ENCODE measurements at places on chromosomes 2 and 18.
A peak's percentile ranks its signal among the peaks of the same experiment; 100 is the strongest.

GRCh38 chr2:54560146-54560881 is 104.2 kb downstream of the SPTBN1 start:
- peak overlapping the region; percentile 98 for H3K4me3 ChIP-seq
- no peaks in the 10 kb centered on the region for H3K27me3 ChIP-seq
- H3K27ac ChIP-seq: peak overlapping the region; percentile 81
- peaks cover 45% of the 10 kb centered on the region for H3K4me1 ChIP-seq

- no peak overlapping the region for H3K4me3 ChIP-seq
- H3K4me1 ChIP-seq: no peaks in the 10 kb centered on the region
- H3K27me3 ChIP-seq: no peaks in the 10 kb centered on the region
- no peak overlapping the region for H3K27ac ChIP-seq
- DNase-seq: no peak
- H3K36me3 ChIP-seq: no peaks in the 10 kb centered on the region
Measured at GRCh38 chr2:187654535-187654934, 100.3 kb upstream of the TFPI start.

GRCh38 chr2:190713471-190713870 is 64.6 kb downstream of the NAB1 start:
- no peak for DNase-seq
- H3K4me1 ChIP-seq: no peaks in the 10 kb centered on the region
- no peak overlapping the region for H3K4me3 ChIP-seq
- no peaks in the 10 kb centered on the region for H3K36me3 ChIP-seq
- H3K27ac ChIP-seq: no peak overlapping the region

- H3K27ac ChIP-seq: no peak overlapping the region
- no peaks in the 10 kb centered on the region for H3K4me1 ChIP-seq
- no peak for DNase-seq
- H3K36me3 ChIP-seq: no peaks in the 10 kb centered on the region
Measured at GRCh38 chr2:67208887-67209500, 188.1 kb upstream of the ETAA1 start.

DNA sequence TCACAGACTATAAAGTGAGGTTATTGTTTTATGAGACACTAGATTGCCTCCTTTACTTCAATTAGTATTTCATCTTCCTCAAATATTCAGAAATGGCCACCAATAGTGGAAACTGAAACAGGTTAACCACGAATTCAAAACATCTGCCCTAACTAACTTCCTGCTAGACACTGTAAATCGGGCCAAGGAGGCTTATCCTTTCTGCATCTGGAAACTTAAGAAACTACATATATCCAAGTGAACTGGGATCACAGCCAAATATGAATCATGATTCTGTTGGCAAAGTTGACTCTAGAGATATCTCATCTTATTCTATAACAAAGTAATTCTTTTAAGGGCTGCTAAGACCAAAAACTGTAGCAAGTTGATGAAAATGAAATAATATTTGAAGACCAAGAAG is 136.6 kb upstream of the ZC3H15 start:
- no peaks in the 10 kb centered on the region for H3K36me3 ChIP-seq
- no peak for DNase-seq
- no peaks in the 10 kb centered on the region for H3K27me3 ChIP-seq
- no peak overlapping the region for H3K27ac ChIP-seq

- peaks cover 26% of the 10 kb centered on the region for H3K4me1 ChIP-seq
- peak; percentile 79 for DNase-seq
- H3K36me3 ChIP-seq: no peaks in the 10 kb centered on the region
- no peak overlapping the region for H3K27ac ChIP-seq
Measured at GRCh38 chr2:144548532-144549191, 28.7 kb upstream of the ZEB2 start.

DNA sequence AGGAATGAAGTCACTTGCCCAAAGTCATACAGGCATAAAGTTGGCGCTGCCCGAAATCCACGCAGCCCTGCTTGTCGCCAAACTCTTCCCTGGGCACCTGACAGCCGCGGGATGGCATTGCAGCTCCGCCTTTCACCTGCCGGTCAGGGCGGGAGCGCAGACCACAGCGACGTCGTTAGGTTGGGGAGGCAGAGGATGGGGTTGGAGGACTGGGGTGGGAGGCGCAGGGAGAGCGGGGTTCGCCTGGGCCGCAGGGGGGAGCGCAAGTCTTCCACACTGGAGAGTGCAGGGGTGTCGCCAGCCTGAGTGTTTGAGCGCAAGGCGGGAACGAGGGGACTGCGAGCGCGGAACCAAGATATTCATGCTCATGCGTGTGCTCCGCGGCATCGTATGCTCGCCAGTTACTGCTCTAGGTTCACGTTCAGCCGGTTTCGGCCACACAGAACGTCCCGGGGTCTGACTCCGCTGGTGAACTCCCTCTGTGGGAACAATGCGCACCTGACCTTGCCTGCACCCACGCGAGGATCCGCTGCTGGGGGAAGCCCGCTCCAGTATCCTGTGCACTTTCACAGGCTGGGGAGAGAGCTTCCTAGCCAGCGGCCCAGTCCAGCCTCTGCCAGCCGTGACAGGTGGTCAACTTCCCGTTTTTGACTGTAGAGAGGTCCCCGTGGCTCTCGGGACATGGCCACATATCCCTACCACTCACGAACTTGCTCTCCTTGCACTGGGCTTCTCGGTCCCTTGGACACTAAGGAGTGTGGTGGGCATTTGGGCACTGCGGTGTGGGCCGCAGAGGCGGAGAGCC is 767 bp upstream of the NPPC start:
- peaks cover 27% of the 10 kb centered on the region for H3K4me1 ChIP-seq
- DNase-seq: no peak
- no peaks in the 10 kb centered on the region for H3K36me3 ChIP-seq
- H3K4me3 ChIP-seq: peak overlapping the region; percentile 51

- H3K4me3 ChIP-seq: no peak overlapping the region
- H3K27me3 ChIP-seq: peaks cover 3% of the 10 kb centered on the region
- DNase-seq: no peak
- no peak overlapping the region for H3K27ac ChIP-seq
- H3K4me1 ChIP-seq: no peaks in the 10 kb centered on the region
- no peaks in the 10 kb centered on the region for H3K36me3 ChIP-seq
Measured at GRCh38 chr2:172811027-172811426, 75.4 kb downstream of the RAPGEF4 start.

DNA sequence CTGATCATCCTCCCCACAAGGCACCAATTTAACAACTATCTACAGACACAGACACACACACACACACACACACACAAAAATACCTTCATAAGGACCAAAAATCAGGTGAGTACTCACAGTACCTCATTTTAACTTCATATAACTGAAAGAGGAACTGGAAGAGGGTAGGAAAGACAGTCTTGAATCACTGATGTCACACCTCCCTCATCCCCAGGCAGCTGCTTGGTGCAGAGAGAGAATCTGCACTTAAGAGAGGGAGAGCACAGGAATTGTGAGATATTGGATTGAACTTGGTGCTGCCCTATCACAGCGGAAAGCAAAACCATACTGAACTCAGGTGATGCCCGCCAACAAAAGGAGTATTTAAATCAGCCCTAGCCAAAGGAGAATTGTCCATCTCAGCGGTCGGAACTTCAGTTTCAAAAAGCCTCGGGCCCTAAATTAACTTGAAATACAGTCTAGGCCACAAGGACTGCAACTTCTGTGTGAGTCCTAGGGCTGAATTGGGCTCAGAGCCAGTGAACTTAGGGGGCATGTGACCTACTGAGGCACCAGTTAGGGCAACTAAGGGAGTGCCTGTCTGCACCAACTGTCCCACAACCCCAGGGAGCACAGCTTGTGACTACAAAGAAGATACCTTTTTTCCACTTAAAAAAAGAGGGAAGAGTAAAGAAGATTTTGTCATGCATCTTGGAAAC is 211.1 kb downstream of the LRATD1 start:
- H3K27me3 ChIP-seq: no peaks in the 10 kb centered on the region
- no peaks in the 10 kb centered on the region for H3K36me3 ChIP-seq
- no peak overlapping the region for H3K4me3 ChIP-seq
- H3K27ac ChIP-seq: no peak overlapping the region
- no peak for DNase-seq

GRCh38 chr18:6639305-6639704 is 90.2 kb upstream of the ARHGAP28 start:
- no peaks in the 10 kb centered on the region for H3K36me3 ChIP-seq
- no peak overlapping the region for H3K27ac ChIP-seq
- no peak overlapping the region for H3K4me3 ChIP-seq
- no peaks in the 10 kb centered on the region for H3K27me3 ChIP-seq
- H3K4me1 ChIP-seq: no peaks in the 10 kb centered on the region

GRCh38 chr2:48569433-48569832 is 39.5 kb downstream of the STON1 start:
- H3K27ac ChIP-seq: no peak overlapping the region
- no peaks in the 10 kb centered on the region for H3K27me3 ChIP-seq
- no peaks in the 10 kb centered on the region for H3K36me3 ChIP-seq

DNA sequence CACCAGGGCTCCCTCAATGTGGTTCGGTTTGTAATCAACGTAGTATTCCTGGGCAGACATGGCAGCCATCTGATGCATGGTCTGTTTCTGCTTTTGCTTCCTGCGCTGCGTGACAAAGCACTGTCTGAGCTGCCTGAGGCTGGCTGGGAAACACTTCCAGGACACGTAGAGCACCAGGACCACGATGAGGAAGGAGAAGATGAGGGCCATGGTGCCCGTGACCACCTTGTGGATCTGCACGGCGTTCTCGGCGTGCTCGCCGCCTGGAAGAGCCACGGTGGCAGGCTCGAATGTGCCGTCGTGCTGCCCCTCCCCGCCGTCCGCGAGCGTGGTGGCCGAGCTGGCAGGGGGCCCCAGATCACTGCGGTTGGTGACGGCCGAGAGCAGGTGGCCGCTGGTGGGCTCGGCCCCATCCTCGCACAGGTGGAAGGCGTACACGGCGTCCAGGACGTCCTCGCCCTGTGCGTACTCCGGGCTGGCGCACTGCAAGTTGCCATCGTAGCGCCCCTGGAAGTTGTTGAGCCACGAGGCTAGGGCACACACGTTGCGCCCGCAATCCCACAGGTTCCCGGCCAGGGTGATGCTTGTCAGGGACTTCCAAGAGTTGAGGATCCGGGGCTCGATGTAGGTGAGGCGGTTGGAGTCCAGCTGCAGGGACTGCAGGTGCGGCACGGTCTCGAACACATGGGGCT is 2.1 kb downstream of the LRRTM1 start:
- H3K36me3 ChIP-seq: no peaks in the 10 kb centered on the region
- H3K4me1 ChIP-seq: no peaks in the 10 kb centered on the region
- H3K27ac ChIP-seq: no peak overlapping the region
- H3K4me3 ChIP-seq: no peak overlapping the region
- peak; percentile 2 for DNase-seq

DNA sequence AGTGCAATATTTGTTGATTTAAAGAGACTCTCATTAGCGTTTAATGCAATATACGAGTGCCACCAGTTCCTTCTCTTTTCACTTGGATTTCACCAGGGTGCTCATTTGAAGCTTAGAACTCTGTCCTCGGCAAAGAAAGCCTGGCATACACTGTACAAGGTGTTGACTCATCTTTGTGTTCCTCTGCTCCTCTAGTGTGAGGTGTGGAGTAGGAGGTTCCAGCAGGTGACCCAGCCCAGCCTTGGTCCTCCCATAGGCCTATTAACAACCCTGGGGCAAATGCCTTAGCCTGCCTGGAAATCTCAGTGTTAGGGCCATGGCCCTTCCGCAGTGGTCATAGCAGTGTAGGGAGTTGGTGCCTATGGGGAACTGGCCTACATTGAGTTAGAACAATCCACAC is 20.1 kb downstream of the BCL2L11 start:
- no peak overlapping the region for H3K27ac ChIP-seq
- H3K27me3 ChIP-seq: no peaks in the 10 kb centered on the region
- H3K4me3 ChIP-seq: no peak overlapping the region
- H3K36me3 ChIP-seq: no peaks in the 10 kb centered on the region
- no peak for DNase-seq

GRCh38 chr2:28049416-28049815 is 158.9 kb downstream of the BABAM2 start:
- no peak overlapping the region for H3K4me3 ChIP-seq
- no peak overlapping the region for H3K27ac ChIP-seq
- H3K27me3 ChIP-seq: no peaks in the 10 kb centered on the region
- no peaks in the 10 kb centered on the region for H3K4me1 ChIP-seq
- DNase-seq: no peak

DNA sequence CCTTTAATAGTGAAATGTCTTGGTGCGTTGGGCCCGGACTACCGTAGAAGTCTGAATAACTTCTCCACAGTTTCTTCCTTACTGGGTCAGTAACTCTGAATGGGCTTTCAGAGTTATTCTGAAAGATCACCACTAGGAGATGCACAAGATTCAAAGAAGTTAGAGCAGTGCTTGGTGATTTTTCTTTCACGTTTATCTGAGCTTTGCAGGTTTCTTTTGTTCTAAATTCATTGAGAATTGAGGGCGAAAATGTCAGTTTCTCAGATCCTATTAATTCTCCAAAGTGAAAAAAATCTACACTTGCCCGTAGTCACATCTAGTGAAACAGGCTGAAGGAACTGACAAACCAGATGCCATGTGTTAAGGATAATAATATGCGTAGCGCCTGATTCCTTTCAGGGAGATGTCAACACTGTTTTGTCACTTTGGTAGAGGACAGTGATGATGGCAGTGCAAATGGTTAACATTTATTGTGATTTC is 70.1 kb downstream of the QPCT start:
- H3K4me3 ChIP-seq: no peak overlapping the region
- H3K27ac ChIP-seq: no peak overlapping the region
- no peaks in the 10 kb centered on the region for H3K36me3 ChIP-seq
- peak; percentile 68 for DNase-seq
- no peaks in the 10 kb centered on the region for H3K4me1 ChIP-seq

DNA sequence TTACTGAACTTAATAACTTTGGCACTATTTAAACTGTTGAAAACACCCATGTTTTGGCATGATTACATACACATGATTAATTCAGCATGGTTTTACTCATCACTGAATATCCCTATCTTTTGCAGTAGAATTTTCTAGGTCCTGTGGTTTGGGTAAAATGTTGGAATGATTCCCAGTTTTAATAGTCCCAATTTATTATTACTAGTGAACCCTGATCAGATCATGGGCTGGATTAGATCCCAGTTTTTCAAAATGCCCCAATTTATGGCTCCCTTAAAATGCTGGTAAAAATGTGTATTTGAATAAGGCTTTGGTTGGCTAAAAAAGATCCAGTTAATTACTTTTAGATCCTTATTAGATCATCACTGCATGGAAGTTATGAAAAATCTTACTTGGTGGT is 273.6 kb upstream of the NRP2 start:
- no peak overlapping the region for H3K27ac ChIP-seq
- no peaks in the 10 kb centered on the region for H3K27me3 ChIP-seq
- H3K4me1 ChIP-seq: no peaks in the 10 kb centered on the region
- no peak overlapping the region for H3K4me3 ChIP-seq
- no peak for DNase-seq

GRCh38 chr18:6561862-6562291 is 147.2 kb upstream of the L3MBTL4 start:
- H3K4me1 ChIP-seq: no peaks in the 10 kb centered on the region
- no peaks in the 10 kb centered on the region for H3K27me3 ChIP-seq
- H3K4me3 ChIP-seq: no peak overlapping the region
- no peaks in the 10 kb centered on the region for H3K36me3 ChIP-seq
- no peak for DNase-seq

Data from B cell (primary cell).